ENCODE measurements at places on chromosomes 2 and 18.

GRCh38 chr2:171334946-171335345, 98.8 kb downstream of the METTL8 start:
- no peak for DNase-seq

DNA sequence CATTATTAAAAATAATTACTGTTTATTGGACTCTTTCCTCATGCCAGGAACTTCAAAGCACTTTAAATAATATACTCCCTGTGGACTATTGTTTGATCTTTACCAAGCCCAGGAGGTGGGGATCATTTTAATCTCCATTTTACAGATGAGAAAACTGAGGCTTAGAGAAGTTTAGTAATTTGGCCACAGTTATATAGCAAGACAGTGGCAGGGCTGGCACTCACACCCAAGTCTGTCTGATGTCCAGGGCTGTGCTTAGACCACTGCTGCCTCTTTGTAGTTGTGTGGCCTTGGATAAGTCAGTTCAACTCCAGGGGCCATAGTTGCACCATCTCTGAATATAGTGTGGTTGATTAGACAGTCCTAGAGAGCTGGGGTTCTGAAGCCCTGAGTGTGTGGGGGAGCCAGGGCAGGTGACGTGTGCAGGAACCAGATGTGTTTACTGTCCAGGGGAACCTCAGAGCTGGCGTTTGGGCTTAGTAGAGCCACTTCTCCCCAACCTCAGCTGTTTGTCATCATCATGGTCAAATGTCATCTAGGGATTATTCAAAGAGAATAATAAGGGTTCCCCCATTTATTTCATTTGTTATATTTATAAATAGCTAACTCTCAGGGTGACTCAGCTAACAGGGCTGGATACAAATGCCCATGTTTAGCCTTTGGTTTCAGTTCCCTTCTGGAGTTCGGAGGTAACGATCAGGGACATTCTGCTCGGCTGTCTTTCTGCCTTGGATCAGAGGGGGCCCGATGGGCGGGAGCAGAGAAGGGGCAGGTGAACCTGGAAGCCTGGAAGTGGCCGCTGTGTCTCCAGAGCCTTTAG, 68.0 kb downstream of the BOLA3 start:
- DNase-seq: no peak

GRCh38 chr2:132559921-132560320, 110.1 kb downstream of the LYPD1 start:
- no peak for DNase-seq

DNA sequence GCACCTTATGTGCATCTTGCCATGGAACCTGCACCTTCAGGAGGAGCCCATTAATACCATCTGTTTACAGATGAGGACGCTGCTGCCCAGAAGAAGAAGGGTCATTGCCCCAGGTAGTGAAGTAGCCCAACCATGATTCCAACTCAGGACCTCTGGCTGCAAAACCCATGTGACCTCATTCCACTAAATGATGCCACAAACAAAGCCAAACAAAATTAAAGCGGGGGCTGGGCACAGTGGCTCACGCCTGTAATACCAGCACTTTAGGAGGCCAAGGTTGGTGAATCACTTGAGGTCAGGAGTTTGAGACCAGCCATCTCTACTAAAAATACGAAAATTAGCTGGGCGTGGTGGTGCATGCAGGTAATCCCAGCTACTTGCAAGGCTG, 202.1 kb downstream of the EIPR1 start:
- DNase-seq: no peak

- DNase-seq: no peak
Measured at GRCh38 chr2:22901471-22902179, 483.4 kb upstream of the KLHL29 start.

DNA sequence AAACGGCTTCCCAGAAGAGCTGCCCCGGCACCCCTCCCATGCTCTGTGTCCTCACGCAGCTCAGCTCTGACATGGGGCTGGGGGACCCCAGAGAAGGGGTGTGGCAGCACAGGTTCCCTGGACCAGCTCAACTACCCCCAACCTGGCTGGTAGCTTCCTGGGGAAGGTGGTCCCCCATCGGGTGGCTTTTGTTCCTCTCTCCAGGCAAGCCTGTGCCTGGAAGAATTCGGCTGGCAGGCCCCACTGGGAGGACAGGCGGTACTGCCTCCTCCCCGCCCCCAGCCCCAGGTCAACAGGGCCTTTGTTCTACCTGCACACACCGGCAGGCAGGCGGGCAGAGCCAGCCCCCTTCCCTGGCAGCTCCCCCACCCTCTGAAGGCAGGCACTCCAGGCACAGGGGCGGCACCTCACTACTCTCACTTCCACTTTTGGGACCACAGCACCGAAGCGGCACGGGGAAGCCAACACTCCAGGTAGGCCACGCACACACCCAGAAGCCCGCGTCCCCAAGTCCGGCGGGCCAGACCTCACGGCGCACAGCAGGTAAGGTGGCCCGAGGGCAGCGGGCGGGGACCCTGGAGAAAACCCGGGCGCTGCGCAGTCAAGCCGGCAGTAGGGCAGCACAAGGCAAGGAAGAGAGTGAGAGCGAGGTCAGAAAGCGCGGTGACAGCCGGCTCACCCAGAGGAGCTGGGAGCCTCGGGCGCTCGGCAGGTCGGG, 1.3 kb downstream of the HS6ST1 start:
- no peak for DNase-seq

GRCh38 chr2:232276084-232276732, 102.3 kb upstream of the ALPP start:
- DNase-seq: no peak

DNA sequence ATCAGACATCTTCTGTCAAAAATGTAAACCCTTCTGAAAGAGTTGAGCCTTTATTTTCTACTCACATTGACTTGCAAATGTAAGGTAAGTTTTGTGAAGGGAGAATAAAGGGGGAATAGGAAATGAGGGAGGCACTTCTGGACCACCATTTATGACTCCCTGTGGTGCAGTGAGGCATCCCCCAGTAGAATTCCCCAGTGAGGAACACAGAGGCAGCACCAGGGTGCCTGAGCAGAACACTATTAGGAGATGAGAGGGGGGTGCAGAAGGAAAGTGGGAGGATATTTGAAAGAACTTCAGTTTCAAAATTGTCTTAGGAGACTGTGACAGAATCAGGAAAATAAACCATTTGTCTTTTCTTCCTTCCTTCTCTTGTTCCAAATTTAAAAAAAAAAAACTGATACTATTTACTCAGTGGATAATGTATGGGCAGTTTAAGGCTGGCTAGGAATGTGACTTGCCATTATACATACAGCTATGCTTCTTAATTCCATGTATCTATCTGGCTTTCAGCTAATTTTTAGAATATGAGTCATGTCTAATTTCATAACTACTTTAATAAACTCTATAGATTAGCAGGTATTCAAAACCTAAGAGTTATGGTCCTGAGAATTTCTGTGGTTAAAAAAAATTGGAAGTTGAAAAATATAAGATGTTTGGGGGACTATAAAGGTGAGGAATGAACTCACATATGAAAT, 478.1 kb upstream of the CHAC2 start:
- DNase-seq: no peak

DNA sequence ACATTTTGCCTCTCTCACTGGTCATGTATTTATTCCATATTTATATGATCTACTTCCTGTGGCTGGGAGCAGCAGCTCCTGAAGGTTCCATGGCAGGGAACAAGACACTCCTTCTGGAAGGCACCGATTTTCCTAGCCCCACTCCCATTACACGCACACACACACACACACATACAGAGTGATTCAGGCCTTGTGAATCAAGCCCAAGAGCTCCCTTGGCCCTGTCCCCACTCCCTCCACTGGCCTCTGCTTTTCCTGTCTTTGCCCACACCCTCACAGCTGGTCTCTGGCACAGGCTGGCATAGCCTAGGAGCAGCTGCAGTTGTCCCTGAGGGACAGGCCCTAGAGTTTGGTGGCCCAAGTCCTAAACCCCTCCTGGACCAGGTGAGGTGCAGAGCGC, 201.7 kb downstream of the NAPG start:
- DNase-seq: no peak

- DNase-seq: no peak
Measured at GRCh38 chr2:69300650-69301049, 86.4 kb downstream of the GFPT1 start.

DNA sequence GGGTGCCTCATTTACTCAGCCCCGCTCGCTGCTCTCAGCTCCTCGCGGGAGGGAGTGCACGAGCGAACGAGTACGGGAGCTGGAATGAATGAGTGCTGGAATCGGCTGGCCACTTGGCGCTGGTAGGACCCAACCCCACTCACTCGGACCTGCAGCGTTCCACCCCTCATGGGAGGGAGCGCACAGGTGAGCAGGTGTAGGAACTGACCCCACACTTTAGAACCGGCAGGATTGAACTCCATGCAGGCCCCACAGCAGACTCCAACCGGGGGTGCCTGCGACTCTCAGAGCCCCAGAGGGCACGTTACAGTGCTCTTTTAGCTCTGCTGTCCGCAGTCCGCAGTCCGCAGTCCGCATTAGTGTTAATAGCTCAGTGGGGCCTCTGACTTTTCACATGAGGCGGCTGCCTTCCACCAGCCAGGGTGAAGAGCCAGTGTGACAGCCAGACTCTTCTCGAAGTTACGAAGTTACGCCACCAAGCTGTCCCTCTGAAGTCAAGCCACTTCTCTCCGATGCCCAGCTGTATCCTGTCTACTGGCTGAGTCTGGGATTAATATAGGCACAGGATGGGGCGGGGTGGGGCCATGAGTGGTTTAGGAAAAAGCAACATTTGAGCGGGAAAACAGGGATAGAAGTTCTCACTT, 102.7 kb upstream of the ARHGAP15 start:
- DNase-seq: no peak

DNA sequence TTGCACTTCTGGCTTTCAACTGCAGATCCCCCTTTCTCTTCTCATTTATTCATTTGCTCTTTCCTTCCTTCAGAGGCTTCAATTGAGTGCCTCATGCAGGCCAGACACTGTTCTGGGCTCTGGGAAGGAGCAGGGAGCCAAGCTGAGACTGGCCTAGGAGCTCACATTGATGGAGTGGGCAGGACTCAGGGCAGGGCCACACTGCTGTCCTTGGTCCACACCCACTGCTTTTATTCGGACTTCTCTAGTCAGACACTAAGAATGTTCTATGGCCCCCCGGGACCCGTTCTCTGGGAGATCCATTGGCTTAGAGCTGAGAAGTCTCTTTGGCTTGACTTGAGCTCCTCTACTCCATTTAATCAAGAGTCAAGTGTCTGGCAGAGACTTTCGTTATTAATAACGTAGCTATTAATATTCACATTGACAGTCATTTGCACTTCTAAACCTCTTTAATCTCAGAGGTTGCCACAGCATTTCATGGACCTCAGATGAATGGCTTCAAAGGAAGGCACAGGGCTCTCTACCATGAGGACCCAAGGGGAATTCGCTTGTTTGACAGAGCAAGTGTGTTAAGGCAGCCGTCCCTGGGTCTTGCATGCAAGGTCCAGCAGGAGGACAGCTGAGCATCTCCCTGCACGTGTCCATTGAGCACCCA, 20.1 kb downstream of the SH3RF3 start:
- DNase-seq: no peak

- DNase-seq: no peak
Measured at GRCh38 chr2:237864444-237864931, 5.1 kb downstream of the RAMP1 start.

DNA sequence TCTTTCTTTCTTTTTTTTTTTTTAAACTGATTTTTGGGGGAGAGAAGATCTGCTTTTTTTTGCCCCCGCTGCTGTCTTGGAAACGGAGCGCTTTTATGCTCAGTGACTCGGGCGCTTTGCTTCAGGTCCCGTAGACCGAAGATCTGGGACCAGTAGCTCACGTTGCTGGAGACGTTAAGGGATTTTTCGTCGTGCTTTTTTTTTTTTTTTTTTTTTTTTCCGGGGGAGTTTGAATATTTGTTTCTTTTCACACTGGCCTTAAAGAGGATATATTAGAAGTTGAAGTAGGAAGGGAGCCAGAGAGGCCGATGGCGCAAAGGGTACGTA, 587 bp downstream of the MEIS1 start:
- DNase-seq: no peak

DNA sequence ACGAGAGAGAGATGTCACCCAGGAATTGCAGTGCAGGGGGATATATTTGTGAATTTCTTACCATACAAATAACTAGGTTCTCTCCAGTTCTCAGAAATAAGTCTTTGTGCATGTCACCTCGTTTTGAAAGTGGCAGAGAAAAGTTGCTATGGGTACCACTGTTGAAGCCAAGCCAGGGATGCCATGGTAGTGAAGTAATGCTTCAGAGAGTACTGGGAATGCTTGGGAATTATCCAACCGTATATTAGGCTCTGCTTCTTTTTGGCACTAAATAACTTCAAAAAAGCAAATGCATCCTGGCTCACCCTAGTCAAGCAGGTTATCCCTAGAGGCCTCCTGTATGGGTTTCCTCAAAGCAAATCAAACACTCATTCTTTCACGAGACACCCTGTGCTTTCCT, 50.7 kb upstream of the DDX18 start:
- no peak for DNase-seq

- no peak for DNase-seq
Measured at GRCh38 chr18:78803104-78803503, 176.5 kb upstream of the SALL3 start.

Data from NCI-H2107 (cell line).